Muscle of back (tissue), 13 donors: ENCODE measurements at places on chromosomes 6 and 20. TPM values are rescaled to one million over a fixed set of nuclear protein-coding genes. Genes with fewer than 3 reads are reported as not detected.
A peak's percentile ranks its signal among the peaks of the same experiment; 100 is the strongest.

- no peak for DNase-seq
These were observed 129.9 kb downstream of the JARID2 start for GRCh38 chr6:15375638-15376290.

DNA sequence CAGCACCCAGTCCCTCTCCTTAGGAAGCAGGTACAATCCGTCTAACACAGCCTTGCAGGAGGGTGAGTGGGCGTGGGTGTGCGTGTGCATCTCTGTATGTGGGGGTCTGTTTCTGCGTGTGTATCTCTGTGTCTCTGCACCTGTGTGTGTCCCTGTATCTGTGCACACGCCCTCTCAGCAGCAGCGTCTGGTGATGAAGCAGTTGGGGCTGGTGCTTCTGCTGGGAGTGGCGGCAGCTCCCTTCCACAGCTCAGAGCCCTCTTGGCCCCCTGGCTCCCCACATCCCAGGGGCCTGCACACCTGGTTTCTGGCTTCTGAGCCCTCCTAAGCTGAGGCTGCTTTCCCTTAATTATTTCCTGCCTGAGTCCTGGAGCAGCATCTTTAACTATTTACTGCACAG is 49.5 kb upstream of the CCDC167 start:
- DNase-seq, result no peak

GRCh38 chr6:136541395-136541794 is 8.8 kb downstream of the MAP7 start:
- DNase-seq, result no peak

- peak; percentile 14 for DNase-seq
These were observed 344.7 kb downstream of the NKAIN2 start for GRCh38 chr6:124148236-124148957.

GRCh38 chr6:112620812-112621569 is 273.9 kb downstream of the RFPL4B start:
- DNase-seq, result peak; percentile 72

GRCh38 chr6:11353921-11354389 is 121.5 kb upstream of the NEDD9 start:
- no peak for DNase-seq

DNA sequence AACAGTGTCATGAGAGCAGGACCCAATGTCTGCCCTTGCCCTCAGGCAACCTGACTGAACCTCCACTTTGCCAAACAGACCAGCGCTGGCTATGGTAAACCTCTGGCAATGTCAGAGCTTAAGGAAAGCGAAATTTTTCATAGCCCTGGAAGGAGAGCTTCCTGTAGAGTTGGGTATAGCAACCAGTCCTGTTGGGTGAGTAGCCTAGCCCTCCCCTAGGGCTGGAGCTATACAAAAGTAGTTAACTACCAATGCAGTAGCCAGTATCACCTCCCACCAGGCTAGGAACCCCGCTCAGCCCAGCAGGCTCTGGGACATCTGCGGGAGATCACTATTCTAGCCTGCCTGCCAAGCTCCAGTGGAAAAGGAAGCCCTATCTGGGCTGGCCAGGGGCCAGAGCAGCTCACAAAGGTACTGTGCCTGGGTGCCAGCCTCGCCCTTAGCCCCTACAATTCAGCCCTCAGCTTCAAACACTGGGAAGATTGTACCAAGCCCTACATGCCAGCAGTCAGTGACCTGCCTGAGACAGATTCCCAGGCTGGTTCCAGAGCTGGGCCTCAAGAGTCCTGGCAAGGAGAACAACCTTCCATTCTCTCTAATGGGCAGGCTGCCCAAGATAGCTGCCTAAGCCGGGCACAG is 7.9 kb downstream of the WFDC3 start:
- no peak for DNase-seq

DNA sequence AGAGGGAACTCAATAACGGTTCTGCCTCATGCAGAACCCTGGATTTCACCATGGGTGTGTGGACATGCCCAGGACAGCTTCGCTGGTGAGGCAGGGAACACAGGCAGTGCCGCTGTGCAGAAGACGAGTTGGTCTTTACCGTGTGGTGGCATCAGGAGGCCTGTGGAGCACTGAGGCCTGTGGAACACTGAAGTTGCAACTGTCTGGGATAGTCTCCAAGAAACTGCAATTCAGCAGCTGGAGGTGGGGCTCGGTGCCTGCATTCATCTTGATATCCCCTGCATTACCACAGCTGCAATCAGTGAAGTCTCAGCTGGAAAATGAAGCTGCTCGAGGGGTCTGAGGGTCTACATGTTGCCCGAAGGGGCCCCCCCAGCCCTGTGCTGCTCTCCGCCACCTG is 202.4 kb upstream of the CDH4 start:
- no peak for DNase-seq

- DNase-seq, result no peak
These were observed 77.8 kb upstream of the XRN2 start for GRCh38 chr20:21225215-21225947.

DNA sequence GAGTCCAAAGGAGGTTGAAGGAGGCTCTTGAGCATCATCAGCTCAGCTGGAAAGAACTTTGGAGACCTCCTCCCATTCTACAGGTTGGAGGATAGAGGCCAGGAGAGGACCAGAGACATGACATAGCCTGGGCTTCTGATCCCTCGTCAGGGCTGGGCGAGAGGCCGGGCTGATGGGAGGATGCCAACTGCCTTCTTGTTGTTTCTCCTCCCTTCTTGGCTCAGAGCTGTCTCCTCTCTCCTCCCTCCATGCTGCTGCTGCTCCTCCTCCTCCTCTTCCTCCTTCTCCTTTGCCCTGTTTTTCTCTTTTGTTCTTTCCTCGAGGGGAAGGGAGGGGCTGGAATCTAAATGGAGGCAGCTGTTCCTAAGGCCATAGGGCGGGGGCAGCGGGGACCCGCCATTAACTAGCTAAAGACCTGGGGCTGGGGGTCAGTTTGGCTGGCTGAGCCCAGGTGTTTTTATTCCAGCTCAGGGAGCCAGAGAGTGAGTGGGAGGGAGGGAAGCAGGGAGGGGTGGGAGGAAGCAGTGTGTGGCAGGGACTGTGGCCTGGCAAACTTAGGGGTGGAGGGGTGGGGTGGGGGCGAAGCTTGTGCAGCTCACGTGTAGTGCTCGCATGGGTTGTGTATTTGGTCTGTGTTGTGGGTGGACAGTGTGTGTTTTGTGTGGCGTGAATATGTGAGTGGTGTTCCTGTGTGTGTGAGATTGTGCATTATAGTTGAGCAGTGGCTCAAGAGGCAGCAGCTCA is 84.8 kb downstream of the CD40 start:
- peak; percentile 79 for DNase-seq

GRCh38 chr20:50429412-50429811 is 80.8 kb upstream of the PTPN1 start:
- no peak for DNase-seq

DNA sequence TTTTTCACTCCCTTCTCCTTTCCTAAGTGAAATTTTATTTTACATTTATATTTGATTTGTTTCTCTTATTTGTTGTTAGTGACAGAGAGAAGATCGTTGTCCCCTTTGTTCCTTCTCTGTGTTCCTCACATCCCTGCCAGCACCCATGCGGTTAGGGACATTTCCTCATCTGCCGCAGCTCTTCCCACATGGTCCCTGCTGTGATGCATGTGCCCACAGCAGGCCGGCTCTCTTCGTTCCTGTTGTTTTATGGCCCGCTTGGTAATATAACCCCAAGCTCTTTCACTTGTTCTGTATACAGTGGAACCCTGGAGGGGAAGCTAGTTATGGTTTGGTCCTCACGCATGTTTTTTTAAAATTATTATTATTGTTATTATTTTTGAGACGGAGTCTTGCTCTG is 23.6 kb downstream of the DTD1 start:
- DNase-seq, result no peak

DNA sequence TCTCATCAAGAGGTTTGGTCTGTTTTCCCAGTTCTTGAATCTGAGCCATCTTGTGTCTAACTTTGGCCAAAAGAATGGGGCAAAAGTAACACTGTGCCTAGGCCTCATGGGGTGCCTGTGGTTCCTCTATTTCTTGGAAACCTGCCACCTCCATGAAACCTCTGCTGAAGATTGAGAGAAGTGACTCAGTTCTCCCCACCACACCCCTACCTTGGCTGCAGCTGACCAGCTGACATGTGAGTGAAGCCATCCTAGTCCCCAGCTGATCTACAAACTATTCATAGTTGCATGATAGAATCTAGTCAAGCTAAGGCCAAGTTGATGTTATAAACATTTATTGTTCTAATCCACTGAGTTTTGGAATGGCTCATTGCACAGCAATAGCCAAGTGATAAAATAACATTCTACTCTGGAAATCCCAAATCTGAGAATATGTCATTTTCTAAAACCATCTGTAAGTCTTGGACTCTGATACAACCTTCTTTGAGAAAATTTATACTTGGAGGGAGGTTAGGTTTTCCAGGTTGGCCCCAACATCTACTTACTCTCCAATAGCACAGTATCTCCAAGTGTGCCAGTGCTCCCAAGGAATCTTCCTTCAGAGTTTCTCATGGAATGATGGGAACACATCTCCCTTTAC is 107.0 kb upstream of the SMLR1 start:
- DNase-seq, result peak; percentile 23

GRCh38 chr6:132663661-132664060 is 4.7 kb upstream of the TAAR1 start:
- DNase-seq, result no peak

- no peak for DNase-seq
These were observed 11.8 kb upstream of the SNRPC start for GRCh38 chr6:34745277-34746103.

DNA sequence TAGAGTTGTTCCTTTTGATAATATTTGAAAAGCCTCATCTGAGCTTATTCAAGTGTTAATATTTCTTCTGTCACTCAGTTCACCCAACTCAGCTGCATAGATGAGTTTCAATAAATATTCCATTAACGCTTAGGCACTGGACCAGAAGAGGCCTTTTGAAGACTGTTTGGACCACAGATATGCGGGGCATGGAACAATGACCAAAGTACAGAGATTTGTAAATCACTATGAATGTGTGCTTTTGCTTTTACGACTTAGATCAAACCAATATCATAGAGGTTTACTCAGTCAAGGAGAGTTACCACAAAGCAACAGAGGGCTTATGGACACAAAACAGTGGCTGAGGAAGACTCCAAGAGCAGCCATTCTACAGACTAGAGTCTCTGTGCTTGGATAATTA is 99.9 kb downstream of the RTN4IP1 start:
- DNase-seq, result no peak

GRCh38 chr6:8705435-8706020 is 270.2 kb upstream of the SLC35B3 start:
- no peak for DNase-seq

DNA sequence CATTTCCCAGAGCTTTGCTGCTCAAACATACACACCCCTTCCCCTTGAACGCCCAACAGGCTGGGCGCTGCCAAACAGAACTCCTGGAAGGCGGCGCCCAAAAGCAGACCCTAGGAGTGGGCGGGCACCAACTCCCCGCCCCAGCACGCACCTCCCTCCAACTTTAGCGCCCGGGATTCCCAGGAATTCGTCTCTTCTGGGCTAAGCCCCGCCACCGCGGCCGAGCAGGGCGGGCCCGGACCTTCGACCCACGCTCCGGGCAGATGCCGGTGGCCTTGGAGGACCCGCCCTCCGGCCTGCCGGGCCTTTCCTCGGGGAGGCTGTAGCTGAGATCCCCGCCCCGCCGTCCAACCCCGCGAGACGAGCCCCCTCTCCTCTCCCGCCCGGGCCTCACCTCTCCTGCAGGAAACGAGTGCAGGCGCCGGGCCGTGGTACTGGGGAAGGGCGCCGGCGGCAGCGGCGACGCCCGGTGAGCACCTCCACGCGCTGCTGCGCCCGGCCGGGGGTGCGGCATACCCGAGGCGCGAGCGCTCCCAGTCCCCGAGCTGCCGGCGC is 659 bp downstream of the MCUR1 start:
- peak; percentile 74 for DNase-seq

DNA sequence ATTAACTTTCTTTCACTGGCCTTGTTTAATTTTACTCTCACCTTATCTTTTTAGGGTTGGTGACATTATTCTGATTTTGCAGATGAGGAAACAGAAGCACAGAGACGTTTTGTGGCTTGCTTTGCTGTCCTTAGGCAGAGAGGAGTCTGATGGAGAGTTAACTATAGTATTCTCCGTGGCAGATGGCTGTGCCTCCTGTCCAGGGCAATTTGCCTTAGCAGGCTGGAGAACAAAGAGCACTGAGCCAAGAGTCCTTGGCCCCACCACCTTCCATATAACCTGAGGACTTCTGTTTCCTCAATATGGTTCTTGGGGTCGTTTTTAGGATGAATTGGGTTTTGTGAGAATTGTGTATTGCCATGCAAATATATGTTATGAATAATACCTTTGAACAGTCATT is 71.4 kb upstream of the BACH2 start:
- no peak for DNase-seq

GRCh38 chr6:136726837-136727557 is 65.3 kb downstream of the MAP3K5 start:
- no peak for DNase-seq

- DNase-seq, result no peak
These were observed 46.0 kb upstream of the UST start for GRCh38 chr6:148700741-148701311.

DNA sequence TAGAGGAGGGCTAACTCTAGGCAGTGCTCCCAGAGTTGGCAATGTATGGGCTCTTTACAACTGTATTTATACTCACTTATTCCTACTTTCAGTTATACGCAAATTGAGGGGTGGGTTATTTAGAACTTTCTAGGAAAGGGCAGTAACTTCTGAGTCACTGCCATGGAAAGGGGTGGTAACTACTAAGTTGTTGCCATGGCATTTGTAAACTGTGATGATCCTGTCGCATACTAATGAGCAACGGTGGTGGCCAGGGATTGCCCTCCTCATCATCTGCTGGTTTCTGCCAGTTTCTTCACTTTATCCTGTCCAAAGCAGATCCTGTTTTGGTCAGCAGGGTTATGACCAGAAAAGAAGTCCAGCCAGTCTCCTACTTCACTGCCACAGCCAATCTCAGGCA is 95.5 kb upstream of the PTPRT start:
- DNase-seq, result no peak

GRCh38 chr6:135920689-135921088 is 69.2 kb downstream of the PDE7B start:
- no peak for DNase-seq

DNA sequence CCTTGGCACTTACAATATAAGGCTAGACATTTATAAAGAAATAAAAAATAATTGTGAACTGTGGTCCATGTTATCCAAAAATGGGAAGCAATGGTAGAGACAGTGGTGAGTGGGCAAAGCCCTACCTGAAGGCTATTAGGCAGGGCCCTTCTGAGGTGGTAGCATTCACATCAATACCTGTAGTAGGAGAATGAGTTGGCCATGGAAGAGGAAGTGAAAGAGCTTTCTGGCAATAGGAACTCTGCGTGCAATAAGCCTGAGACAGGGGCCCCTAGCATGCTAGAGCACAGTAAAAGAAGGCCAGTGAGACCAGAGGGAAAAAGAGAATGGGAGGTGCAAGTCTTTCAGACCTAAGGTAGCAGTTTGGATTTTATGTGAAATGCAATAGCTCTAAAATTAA is 754.5 kb downstream of the PTPRT start:
- no peak for DNase-seq

- DNase-seq, result peak; percentile 37
These were observed 44.8 kb downstream of the STK4 start for GRCh38 chr20:45011108-45011526.

GRCh38 chr20:23039136-23039875 is 4.2 kb downstream of the SSTR4 start:
- no peak for DNase-seq

The SLC24A3 gene
- polyA plus RNA-seq, result 26.4 TPM

The TREM2 gene
- 0.54 TPM for polyA plus RNA-seq

The GABBR1 gene
- 26.0 TPM for polyA plus RNA-seq

The MYB gene
- polyA plus RNA-seq, result 0.51 TPM

The IL17F gene
- not detected for polyA plus RNA-seq

The STMN3 gene
- polyA plus RNA-seq, result 15.1 TPM

The F13A1 gene
- polyA plus RNA-seq, result 77.5 TPM

The NOX3 gene
- polyA plus RNA-seq, result not detected

The MOG gene
- not detected for polyA plus RNA-seq

The COL21A1 gene
- polyA plus RNA-seq, result 217 TPM

The CD40 gene
- polyA plus RNA-seq, result 6.8 TPM

The SERINC1 gene
- polyA plus RNA-seq, result 150 TPM

The SEMG1 gene
- polyA plus RNA-seq, result not detected

The PLAGL1 gene
- 174 TPM for polyA plus RNA-seq
